Cardiac muscle cell (in vitro differentiated cells and primary cell): ENCODE measurements at places on chromosomes 5 and 9.

DNA sequence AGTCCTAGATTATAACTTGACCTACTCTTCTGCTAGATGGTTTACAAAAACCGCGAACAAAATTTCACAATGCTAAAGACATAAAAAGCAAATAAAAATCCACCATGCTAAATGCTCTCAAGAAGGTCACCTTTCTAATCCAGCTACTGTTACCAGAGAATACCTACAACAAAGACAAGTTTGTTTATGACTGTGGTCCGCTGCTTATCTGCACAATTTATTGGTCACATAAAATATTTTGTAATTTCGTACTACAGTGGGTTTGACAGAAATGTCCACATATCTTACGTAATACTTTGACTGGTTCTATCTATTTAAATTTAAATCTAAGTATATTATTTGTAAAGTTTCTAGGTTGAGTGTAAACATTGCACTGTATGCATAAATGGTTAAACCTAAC, 257.6 kb upstream of the ZNF608 start:
- DNase-seq, result no peak

- DNase-seq, result no peak
These were observed 36.3 kb upstream of the SETD9 start for GRCh38 chr5:56873056-56873455.

DNA sequence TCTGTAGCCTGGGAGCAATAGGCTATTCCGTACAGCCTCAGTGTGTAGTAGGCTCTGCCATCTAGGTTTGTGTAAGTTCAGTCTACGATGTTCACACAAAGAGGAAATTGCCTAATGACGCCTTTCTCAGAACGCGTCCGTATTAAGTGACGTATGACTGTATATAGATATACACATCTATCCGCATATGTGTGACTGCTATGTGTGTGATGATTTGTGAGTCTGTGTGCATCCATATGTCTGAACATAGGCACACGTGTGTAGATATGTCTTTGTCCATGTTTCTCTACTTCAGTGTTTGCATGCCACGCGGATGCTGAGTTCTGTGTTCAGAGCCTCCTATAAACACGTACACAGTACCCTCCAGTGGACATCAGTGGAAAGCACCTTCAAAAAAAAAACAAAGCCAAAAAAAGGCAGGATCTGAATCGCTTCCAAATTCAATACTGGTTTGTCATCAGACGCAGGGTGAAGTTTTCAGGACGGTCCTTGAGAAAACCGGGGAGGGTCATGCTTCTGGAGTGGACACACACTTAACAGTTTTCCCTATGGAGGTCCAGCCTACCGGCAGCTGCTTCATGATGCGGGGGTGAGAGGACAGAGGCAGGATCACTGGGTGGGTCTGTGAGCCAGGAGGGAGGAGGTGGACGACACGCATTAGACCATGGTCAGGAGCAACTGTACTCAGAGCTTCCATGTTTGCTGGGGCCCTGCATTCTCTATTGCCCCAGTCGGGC, 29.5 kb upstream of the ALDH1B1 start:
- peak; percentile 69 for DNase-seq

- DNase-seq, result peak; percentile 40
These were observed 32.8 kb upstream of the SPRY4 start for GRCh38 chr5:142357469-142358090.

DNA sequence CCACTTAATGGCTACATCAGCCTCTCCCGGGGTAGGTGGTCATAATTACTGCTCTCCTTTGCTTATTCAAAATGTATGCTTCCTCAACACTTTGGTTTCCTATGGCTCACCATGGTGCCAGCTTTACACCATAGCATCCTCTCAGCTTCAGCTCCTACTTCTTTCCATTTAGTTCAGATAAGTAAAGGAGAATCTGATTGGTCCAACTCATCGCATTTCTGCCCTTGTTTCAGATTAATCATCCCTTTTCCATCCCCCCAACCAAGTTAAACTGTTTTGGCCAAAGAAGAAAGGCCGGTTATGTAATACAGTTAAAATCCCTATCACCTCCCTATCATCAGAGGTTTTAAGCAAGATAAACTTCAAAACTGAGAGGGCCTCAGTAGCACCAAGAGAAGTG, 130.5 kb downstream of the CETN3 start:
- DNase-seq, result no peak

GRCh38 chr9:92706218-92706940, 36.4 kb upstream of the IPPK start:
- DNase-seq, result peak; percentile 25

DNA sequence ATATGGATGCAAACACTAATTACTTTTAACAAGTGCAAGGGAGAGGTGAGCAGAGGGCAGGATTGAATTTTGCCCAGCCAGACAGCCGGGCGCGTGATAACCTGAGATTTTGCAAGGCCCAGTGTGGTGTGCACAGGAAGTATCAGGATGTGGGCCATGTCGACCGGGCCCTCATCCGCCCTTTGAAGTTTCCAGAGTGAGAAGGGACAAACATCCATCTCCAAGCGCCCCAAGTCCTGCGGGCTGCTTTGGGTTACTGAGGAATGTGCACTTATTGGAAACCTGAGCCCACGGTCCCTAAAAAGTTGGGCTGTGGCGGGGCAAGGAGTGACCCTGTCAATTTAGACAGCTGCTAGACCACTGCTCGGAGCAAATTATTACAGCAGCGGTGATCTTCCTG, 272.2 kb upstream of the IRX2 start:
- DNase-seq, result no peak

DNA sequence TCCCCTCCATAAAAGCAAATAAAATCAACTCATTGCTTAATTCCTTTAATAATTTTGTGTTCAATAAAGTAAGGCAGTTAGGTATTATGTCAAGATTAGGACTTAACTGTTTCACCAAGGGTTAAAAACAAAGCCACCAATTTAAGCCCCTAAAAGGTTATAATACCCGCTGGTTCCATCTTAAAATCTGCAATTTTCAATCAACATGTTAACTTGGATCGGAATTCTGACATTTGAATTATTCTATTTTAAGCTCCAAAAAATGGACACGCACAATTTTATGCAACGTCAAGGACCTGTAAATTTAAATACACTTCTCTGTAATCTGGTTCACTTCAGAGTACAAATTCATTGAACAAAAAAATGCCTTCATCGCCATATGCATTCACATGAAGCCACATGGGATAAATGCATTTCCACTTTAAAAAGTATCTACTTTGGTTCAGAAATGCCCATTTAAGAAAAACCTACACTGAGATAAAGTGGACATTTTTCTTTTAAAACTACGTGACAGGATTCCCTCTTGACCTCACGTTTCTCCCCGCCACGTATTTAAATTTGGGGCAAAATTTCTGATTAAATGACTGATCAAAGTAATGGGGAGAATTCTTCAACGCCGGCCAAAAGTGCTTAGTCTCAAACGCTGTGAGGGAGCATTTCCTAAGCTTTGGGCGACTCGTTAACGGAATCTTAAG, 721 bp downstream of the GIN1 start:
- peak; percentile 4 for DNase-seq

GRCh38 chr5:1515311-1515920, 8.3 kb downstream of the LPCAT1 start:
- DNase-seq, result no peak

- no peak for DNase-seq
These were observed 315.9 kb upstream of the RPS23 start for GRCh38 chr5:82594097-82594496.

GRCh38 chr9:135079018-135079417, 8.4 kb upstream of the OLFM1 start:
- DNase-seq, result no peak

- peak; percentile 70 for DNase-seq
These were observed 37.3 kb downstream of the SEC61B start for GRCh38 chr9:99259231-99259918.

GRCh38 chr5:57768745-57769144, 286.1 kb upstream of the ACTBL2 start:
- no peak for DNase-seq

- no peak for DNase-seq
These were observed 141.7 kb downstream of the BARX1 start for GRCh38 chr9:93813221-93814076.

- no peak for DNase-seq
These were observed 47.1 kb upstream of the DMRT1 start for GRCh38 chr9:794386-794785.

DNA sequence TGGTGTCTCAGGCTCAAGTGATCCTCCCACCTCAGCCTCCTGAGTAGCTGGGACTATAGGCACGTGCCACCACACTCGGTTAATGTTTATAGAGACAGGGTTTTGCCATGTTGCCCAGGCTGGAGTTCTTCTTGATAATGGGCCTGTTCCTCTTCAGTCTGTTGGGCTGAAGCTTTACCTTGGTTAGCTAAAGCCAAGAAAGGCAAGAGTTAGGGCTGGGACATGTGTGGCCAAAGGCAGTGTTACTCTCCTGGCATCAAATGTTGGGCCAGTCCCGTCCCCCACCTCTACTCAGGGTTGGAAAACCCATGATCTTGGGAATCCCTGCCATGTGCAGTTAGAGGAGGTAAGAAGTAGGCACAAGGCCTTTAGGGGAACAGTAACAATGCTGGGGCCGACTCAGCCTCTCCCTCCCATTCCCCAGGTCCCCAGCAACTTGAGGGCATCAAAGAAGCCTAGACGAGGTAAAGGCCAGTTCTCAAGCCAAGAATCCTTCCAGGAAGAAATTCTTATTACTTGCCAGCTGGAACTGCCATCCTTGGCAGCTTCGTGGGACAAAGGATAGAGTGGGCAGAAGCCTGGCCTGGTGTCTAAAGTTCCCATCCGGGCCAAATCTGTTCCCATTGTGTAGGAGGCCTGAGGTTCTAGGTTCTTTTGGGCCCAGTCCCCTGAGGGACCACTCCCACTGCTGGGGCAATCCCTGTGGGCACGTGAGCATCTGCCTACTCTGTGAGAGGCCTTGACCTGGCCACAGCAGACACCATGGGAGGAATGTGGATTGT, 4.5 kb downstream of the EGR1 start:
- no peak for DNase-seq

GRCh38 chr5:169869066-169869465, 111.2 kb downstream of the INSYN2B start:
- no peak for DNase-seq

- DNase-seq, result no peak
These were observed 34.7 kb upstream of the PLPP1 start for GRCh38 chr5:55569513-55569865.
